ENCODE measurements at places on chromosomes 3 and 15. TPM values are rescaled to one million over a fixed set of nuclear protein-coding genes. Genes with fewer than 3 reads are reported as not detected.

- no peak for DNase-seq
These were observed 70.7 kb upstream of the PYGO1 start for GRCh38 chr15:55658886-55659285.

GRCh38 chr3:192064959-192065358 lies 604.0 kb downstream of the PYDC2 start:
- no peak for DNase-seq

GRCh38 chr15:76866716-76867321 lies 38.3 kb downstream of the SCAPER start:
- no peak for DNase-seq

- DNase-seq, result no peak
These were observed 41.9 kb upstream of the UBP1 start for GRCh38 chr3:33482111-33482521.

The GOLGA8S gene
- polyA plus RNA-seq, result 0.25 TPM

The ZNF35 gene
- 4.6 TPM for polyA plus RNA-seq

DNA sequence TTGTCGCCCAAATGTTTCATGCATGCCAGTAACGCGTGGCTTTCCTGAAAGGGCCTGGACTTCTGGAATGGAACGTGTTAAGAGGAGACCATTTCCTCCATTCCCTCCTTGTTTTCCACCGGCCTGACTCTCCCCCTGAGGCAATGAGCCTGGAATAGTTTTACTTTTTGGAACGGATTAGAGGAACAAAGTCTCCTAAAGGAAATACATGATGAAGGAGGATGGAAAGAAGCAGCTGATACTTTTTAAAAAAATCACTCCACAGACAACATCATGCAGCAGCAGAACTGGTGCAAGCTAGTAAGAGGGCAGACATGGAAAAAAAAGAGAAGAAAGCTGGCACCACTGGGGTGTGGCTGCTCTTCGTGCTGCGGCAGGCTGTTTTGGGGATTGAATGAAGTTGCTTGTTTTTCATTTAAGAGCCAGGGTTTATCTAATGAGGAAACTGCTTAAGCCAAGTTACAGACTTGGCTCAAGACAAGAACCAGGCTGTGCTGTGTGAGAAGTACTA lies 3.6 kb upstream of the KBTBD12 start:
- peak; percentile 61 for DNase-seq

DNA sequence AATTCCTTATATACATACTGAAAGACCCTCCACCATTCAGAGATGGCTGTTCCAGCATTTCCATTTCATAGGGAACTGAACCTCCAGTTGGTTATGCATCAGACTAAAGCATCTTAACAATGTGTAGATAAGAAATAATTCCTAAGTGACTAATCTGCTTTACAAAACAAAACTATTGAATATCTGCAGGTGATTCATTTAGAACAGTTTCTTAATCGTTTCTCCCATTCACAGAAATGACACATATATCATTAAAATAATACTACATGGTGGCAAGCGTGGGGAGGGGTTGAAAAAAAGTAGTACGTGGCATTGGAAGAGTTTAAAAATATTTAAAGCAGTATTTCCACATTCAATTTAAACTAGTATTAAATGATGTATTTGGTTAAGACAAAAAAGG lies 19.5 kb downstream of the COPS2 start:
- no peak for DNase-seq

- no peak for DNase-seq
These were observed 136.2 kb downstream of the TPRG1 start for GRCh38 chr3:189307963-189308362.

DNA sequence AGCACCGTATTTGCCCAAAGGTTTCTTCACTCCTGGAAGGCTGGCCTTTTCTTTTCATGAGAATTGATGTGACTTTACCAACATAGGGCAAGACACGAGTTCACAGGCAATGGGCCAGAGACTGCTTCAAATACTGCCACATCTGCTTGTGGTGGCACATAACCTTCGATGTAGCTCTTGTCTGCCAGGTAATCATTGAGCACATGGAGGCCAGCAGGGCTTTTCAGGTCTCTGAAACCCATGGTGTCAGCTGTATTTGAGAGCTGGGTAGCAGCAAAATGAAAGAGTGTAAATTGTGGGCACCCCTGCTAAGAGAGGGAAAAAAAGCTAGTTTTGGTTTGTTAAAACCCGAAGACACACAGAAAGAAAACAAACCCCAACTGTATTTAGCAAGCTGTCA lies 200.7 kb downstream of the NAALADL2 start:
- DNase-seq, result no peak

The KLF13 gene
- 27.2 TPM for polyA plus RNA-seq

The CACNA2D2 gene
- 0.75 TPM for polyA plus RNA-seq

All from aorta (tissue), 5 donors.